ENCODE measurements at places on chromosomes 5 and 9.

- DNase-seq, result no peak
Observed at GRCh38 chr9:6894135-6894534, 136.4 kb downstream of the KDM4C start.

DNA sequence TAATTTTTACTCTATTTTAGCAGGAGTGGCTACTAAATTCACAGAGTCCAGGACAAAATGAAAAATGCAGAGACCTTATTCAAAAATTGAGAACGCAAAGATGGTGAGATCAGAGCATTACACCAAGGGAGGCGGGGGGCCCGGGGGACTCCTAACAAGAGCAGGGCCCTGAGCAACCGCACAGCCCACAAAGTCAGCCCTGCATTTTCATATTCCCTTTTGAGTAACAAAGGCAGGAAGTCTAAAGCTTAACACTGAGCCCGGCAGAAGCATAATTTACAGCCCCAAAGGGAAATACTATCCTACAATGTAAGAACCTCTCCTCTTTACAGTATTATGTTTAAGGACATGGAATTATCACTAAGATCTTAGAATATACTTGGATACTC is 69.4 kb downstream of the TLE1 start:
- no peak for DNase-seq

DNA sequence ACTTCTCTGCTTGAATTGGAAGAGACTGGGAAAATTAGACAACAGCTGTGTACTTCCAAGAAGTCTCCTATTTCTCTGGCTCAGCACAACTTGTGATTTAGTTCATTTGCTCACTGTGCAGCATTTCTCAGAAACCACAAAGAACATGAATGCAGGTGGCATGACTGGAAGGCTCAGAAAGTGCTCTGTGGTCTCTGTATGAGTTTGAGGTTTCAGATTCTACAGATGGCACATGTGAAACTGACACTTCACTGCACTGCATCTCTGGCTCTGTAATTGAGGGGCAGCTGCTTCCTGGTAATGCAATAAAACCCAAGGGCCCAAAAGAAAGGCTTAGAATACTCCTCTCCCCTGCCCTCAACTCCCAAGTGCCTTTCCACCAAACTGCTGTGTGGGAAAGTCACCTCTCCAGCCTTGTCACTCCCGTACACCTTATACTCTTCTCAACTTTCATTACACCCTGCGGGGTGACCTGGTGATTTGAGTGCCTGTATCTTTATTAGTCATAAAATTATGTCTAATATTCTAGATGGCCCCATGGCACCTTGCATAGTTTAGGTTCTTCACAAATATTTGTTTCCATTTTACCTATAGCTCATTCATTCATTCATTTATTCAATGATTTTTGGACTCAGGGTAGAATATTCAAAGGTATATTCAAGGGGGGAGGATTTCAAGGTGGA is 82.5 kb downstream of the ESM1 start:
- no peak for DNase-seq

- DNase-seq, result no peak
Observed at GRCh38 chr5:64790210-64790609, 21.5 kb downstream of the CWC27 start.

GRCh38 chr9:18824095-18824666 is 208.8 kb downstream of the SAXO1 start:
- no peak for DNase-seq

DNA sequence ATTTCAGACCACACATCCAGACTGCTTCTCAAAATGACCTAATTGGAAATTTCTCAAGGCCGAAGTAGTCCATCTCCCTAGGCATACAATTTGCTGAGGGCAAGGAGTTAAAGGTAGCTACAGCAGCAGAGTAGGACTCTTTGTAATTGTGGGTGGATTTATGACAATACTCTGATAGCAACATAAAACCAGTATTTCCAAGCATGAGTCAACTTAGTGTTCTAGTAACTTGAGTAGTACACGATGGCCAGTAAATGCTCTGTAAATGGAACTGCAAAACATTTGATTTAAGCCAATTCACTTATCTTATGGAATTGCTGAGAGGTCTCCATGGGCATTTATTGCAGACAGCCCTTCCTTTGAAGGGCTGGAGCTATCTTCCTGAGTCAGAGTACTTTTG is 352.2 kb downstream of the PLK2 start:
- DNase-seq, result no peak

DNA sequence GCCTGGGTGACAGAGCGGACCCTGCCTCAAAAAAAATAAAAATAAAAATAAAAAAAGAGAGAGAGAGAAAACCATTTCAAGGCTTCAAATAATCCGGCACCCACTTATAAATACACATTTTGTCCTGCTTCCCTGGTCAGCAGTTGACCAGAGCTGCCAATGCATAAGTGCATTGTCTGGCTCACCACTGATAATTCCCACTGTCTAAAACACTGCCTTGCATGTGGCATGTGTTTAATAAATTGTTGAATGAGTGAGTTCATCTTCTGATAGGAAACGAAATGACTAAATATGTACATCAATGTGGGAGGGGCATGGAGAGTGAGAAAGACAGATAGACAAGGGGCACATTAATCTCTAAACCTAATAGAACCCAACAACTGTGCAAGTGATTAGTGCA is 42.9 kb downstream of the MEGF10 start:
- DNase-seq, result no peak

DNA sequence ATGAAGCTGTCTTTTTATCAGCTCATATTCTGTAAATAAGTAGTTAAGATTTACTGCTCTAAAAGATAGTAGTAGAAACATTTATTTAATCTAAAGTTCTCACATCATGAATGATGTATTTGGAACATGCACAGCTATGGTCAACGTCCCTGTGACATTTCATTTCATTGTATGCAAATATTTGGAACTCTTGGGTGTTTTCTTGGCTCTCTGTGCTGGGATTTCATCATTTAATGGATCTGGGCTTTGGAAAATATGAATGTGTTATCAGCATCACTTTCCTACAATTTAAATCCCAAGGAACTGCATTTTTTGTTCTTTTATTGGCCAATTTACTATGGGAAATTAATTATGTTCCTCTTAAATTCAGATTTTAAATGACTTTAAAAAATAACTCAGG is 462.9 kb downstream of the SEMA5A start:
- no peak for DNase-seq
